ENCODE measurements at places on chromosomes 4 and X.

GRCh38 chr4:993111-994029 is at the start of gene SLC26A1:
Gene SLC26A1, minus strand, starts transcription at chr4:993404. Its CDS starts 1,701 bp downstream, at chr4:991703.
- DNase-seq: no peak

DNA sequence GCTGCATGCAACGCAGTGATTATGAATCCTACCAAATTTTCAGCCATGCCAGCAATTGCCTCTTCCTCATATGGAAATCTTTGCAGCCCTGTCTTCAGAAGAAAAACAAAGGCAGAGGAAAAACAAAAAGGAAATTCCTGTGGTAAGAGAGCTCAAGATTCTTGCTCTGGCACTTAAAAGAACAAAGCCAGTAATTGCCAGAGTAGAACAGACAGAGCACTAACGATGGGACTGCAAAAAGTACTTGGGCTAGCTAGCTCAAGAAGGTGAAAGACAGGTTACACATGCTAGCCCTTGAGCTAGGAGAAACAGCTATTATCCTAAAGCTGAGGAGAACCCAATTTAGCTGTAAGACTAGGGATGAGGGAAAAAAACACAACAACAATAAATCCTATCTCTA is 582.3 kb downstream of the KCNIP4 start:
- no peak for DNase-seq

- no peak for DNase-seq
Measured at GRCh38 chrX:148333989-148334388, 166.4 kb upstream of the AFF2 start.

DNA sequence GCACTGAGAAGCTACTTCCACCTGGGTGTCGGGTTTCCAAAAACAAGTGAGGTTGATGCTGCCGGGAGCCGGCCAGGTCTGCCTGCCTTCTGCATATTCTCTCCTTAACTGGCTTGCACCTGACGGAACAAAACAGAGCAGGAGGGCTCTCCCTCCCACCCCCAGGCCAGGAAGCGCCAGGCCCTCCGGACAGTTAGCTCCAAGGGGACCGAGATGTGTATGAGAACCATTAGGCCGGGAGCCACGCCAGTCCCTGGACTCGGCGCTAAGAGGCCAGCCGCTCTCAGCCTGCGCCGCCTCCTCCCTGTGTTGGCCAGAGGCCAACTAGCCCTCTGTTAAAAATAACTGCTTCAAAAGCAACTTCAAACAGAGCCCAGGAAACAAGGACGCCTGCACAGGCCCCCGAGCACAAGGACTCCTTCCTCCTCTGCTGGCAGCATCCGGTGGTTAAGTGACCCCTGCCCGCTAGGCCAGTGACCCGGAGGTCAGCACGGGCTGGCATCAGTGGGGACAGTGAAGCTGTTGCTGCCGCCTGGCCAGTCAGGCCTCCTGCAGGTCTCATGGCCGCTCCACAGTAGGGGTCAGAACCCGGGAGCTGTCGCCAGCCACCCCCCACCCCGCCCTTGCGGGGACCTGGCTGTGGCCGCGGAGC is 107.9 kb downstream of the ABLIM2 start:
- no peak for DNase-seq

DNA sequence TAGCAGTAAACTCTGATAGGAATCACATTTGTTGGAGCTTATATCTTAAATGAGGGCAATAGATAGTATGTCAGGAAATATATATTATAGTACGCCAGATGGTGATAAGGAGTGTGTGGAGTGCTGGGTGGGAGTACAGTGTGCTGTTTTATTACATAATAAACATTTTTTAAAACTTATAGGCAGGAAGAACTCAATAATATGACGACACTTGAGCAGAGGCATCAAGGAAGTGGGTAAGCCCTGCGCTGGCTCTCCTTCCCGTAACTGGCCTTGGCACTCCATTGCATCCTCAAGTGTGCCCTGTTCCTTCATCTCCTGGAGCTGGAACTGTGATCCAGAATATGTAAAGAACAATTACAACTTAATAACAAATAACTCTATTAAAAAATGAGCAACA is 123.8 kb downstream of the ELOVL6 start:
- no peak for DNase-seq

DNA sequence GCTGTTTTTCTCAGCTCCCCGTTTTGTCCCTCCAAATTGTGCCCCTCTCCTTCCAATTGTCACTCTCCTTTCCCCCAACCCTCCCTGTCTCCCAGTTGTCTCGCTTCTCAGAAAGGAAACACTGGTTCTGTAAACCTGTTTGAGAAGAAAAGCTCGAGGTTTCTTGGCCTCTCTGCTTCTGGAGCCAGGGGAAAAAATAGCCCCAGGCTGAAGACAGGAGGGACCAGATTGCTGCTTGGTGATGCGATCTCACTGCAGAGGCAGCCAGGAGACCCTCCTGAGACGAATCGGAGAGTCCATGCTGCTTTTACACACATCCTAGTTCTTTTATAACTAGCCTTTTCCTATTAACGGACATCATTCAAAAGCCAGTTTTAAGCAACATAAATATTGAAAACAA is 21.2 kb downstream of the TRIML1 start:
- no peak for DNase-seq

DNA sequence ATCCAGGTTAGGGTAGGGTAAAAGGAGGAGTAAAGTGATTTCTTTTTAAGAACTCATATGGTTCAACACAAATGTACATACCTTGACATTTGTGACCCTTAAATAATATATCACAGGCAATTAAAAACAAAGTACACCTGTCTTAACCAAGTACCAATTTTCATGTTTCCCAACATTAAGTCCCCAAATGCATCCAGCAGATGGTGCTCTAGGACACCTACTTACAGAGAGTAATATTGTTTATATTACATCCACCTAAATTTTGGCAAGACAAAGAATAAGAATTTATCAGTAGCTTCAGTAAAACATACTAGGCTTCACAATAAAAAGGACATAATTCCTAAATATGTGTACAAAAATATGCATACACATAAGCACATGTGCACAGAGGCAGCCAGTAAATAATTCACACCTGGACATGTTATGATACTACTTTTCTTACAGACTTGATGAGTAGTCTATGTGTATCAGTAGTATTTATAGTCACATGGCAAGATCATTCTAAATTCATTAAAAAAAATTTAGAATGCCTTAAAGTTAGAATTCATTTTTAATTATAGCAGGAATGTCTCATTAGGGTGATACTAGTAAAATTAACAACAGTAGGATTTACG is 219.7 kb downstream of the DCLK2 start:
- no peak for DNase-seq

GRCh38 chr4:11116940-11117339 is 311.8 kb downstream of the HS3ST1 start:
- no peak for DNase-seq

- no peak for DNase-seq
Measured at GRCh38 chr4:142336251-142336934, 509.7 kb downstream of the INPP4B start.

- no peak for DNase-seq
Measured at GRCh38 chr4:147586032-147586431, 31.2 kb upstream of the TMEM184C start.

- DNase-seq: no peak
Measured at GRCh38 chr4:6257247-6258025, 12.2 kb upstream of the WFS1 start.

DNA sequence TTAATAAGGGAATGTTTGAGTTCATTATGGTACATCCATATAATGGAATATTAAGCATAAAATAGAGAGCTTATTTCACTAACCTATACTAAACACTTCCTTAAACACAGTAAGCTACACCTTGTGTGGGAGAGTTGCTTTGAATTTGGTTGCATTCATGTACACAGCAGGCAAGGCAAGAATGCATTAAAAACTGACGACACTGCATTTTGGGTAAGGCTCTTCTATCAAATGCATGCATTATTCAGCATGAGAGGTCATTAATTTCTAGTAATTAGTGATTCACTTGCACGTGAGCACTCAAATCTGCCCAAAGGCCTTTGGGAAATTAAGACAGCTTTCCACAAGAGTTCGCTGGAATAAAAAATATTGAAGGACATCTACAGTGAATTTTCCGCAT is 8.8 kb upstream of the C1GALT1C1 start:
- DNase-seq: no peak

DNA sequence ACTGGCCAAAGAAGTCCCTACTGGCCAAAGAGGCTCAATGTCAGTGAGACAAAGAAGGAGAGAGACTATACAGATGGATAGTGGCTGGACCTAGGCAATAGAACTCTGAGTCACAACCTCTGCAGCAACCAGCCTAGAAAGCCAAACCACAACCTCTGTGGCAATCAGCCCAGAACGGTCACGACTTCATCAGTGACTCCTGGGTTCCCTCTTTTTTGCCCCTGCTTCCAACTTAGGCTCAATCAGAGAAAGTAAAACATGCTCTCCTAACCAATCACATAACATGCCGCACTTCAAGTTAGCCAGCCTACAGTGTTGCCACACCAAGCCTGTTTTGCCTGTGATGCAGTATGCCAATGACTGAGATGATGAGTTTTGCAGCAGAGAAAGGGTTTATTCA is 203.4 kb downstream of the ANAPC10 start:
- no peak for DNase-seq

- no peak for DNase-seq
Measured at GRCh38 chr4:109998867-109999584, 86.3 kb downstream of the EGF start.

- no peak for DNase-seq
Measured at GRCh38 chr4:176409627-176410026, 89.9 kb downstream of the SPCS3 start.

- DNase-seq: no peak
Measured at GRCh38 chrX:110226931-110227330, 91.0 kb downstream of the AMMECR1 start.

GRCh38 chrX:47746446-47746845 is 87.5 kb upstream of the UXT start:
- DNase-seq: no peak

DNA sequence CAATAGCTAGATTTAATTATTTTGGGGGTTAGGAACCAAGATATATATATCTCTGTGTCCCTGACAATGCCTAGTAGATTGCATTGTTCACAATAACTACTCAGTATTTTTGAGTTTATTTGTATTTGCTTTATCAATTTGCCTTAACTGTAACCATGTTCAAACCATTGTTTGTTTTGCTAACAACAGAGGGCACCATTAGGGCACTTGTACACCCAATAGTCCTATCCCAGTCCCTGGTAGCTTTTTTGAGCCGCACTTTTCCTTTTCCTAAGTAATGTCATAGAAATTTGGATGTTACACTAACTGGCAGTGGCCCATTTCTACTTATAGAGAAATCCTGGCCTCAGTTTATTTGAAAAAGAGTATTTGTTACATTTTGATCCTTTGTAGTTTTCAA is 575 bp upstream of the KLHL5 start:
- no peak for DNase-seq

- no peak for DNase-seq
Measured at GRCh38 chr4:177308125-177308524, 1.5 kb upstream of the NEIL3 start.

DNA sequence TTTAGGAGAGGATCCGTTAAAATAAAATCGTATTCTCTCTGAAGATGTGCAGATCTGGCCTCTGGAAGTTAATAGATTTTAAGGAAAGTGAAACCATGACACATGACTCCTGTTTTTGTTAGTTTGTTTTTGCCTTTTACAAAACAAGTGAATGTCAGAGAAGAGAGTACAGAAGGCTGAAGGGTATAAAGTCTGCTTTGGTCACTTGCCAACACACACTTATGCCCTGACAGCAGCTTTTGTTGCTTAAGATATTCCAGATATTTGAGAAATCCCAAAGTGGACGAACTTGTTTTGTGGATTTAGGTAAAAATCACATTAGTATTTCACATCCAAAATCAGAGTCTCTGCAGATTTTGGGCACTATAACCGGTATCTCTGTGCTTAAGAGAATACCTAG is 192.4 kb upstream of the RASGEF1B start:
- DNase-seq: no peak

- no peak for DNase-seq
Measured at GRCh38 chrX:124230655-124231450, 101.6 kb upstream of the TEX13D start.

DNA sequence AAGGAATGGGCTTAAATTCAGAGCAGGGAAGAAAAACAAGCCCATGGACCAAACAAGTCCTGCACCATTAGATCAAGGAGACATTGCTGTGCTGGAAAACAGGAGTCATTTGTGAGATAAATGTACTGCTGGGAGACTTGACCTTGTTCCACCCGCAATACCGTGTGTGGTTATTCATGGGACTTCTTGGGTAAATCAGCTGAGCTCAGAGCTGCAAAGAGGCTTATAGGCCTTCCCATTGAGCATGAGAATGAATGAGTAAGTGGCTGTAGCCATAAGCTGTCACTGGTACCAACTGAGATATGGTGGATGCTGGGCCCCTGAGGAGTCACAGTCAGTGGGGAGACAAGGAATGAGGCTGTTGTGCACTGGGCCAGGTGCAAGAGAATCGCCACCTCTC is 2.3 kb upstream of the CYTL1 start:
- DNase-seq: no peak

- no peak for DNase-seq
Measured at GRCh38 chr4:8516061-8516573, 64.1 kb upstream of the GPR78 start.

GRCh38 chr4:126992910-126993309 is 639.8 kb upstream of the INTU start:
- no peak for DNase-seq
